Activated naive CD8-positive, alpha-beta T cell treated with anti-CD3 and anti-CD28 coated beads, Interleukin-2, amount 10 ng/mL, durations not matched to agents 7 days and 5 days (primary cell): ENCODE measurements at places on chromosomes 7 and 10. TPM values are rescaled to one million over a fixed set of nuclear protein-coding genes. Genes with fewer than 3 reads are reported as not detected.

GRCh38 chr7:107172276-107173032, 3.7 kb downstream of the HBP1 start:
- no peak for DNase-seq
- peaks cover 29% of the 10 kb centered on the region for H3K4me1 ChIP-seq
- peaks cover 1% of the 10 kb centered on the region for H3K36me3 ChIP-seq
- H3K4me3 ChIP-seq = peak overlapping the region; percentile 15

Gene SPDYE8
- total RNA-seq = not detected

GRCh38 chr10:17061418-17061817, 68.2 kb downstream of the CUBN start:
- no peak for DNase-seq
- H3K27me3 ChIP-seq = no peaks in the 10 kb centered on the region
- H3K4me3 ChIP-seq = no peak overlapping the region
- H3K4me1 ChIP-seq = peaks cover 9% of the 10 kb centered on the region
- H3K36me3 ChIP-seq = peaks cover 11% of the 10 kb centered on the region

- peaks cover 1% of the 10 kb centered on the region for H3K36me3 ChIP-seq
- no peak overlapping the region for H3K27ac ChIP-seq
- no peak overlapping the region for H3K4me3 ChIP-seq
Measured at GRCh38 chr10:18689498-18689897, 30.3 kb downstream of the ARL5B start.

Gene NODAL
- total RNA-seq = not detected

- H3K4me1 ChIP-seq = no peaks in the 10 kb centered on the region
- no peak overlapping the region for H3K4me3 ChIP-seq
- no peak for DNase-seq
Measured at GRCh38 chr7:47446871-47447466, 134.9 kb downstream of the TNS3 start.

DNA sequence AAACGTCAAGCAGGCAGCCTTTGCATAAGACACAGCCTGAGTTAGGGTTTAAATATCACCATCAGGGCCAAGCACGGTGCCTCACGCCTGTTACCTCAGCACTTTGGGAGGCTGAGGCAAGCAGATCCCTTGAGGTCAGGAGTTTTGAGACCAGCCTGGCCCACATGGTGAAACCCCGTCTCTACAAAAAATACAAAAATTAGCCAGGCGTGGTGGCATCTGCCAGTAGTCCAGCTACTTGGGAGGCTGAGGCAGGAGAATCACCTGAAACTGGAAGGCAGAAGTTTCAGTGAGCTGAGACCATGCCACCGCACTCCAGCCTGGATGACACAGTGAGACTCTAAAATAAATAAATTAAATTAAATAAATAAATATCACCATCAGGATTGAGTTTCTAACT, 33.0 kb downstream of the SRPK2 start:
- peaks cover 15% of the 10 kb centered on the region for H3K36me3 ChIP-seq
- peaks cover 37% of the 10 kb centered on the region for H3K4me1 ChIP-seq
- H3K27ac ChIP-seq = no peak overlapping the region
- no peak overlapping the region for H3K4me3 ChIP-seq

- peaks cover 11% of the 10 kb centered on the region for H3K4me1 ChIP-seq
- no peak for DNase-seq
- no peaks in the 10 kb centered on the region for H3K27me3 ChIP-seq
- H3K27ac ChIP-seq = no peak overlapping the region
- no peak overlapping the region for H3K4me3 ChIP-seq
Measured at GRCh38 chr10:16968416-16969041, 151.3 kb upstream of the RSU1 start.

DNA sequence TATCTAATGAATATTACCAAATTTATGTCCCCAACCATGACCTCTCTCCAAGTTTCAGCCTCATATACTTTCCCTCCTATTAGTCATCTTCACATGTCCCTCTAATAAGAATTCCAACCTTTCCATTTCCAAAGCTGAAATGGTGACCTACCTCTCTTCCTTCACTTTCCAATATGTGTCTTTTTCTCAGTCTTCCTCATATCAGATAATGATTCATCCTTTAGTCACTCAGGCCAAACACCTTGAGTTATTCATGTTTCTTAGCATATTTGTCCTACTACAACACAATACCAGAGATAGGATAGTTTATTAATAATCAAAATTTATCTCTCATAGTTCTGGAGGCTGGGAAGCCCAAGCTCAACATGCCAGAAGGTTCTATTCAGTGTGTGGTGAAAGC, 318.5 kb upstream of the ZWINT start:
- no peaks in the 10 kb centered on the region for H3K36me3 ChIP-seq
- no peaks in the 10 kb centered on the region for H3K4me1 ChIP-seq
- DNase-seq = no peak
- H3K27ac ChIP-seq = no peak overlapping the region

Gene SYCE1
- 2.3 TPM for total RNA-seq

DNA sequence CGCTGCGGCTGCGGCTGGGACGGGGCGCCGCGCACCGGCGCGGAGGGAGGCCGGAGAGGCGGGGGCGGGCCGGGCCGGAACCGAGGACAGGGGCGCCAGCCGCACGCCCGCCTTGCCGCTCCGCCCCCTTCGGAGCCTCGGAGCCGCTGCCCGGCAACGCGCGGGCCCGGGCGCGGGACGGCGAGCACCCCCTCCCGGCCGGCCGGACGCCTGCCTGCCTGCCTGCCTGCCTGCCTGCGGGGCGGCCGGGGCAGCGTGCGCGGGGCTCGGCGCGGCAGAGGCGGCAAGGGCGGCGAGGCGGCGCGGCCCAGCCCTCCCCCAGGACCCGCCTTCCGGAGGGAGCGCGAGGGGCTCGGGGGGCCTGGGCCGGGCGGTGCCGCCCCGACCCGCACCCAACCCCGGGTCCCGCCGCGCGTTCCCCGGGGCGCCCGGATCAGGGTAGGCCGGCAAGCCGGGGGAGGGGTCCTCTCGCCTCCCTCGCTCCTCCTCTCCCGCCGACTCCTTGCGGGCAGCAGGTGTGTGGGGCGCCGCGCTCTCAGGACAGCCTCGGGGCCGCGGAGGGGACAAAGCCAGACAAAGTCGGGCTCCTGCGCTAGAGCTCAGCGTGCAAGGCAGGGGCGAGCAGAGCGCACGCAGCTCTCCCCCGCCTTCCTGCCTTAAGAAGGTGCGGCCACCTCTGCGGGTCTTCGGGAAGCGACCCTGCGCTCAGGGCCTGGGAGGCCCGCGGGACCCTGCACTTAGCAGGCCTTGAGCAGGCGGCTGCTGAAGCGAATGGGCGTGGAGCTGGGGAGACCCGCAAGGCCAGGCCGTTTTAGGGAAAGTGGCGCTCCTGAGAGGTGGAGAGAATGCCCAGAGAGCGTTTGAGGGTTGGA, at the start of gene KIAA1549:
Gene KIAA1549, minus strand, starts transcription at position 58 of the 872 bp plus-strand sequence. CDS start 120 bp downstream, outside the sequence.
- peaks cover 16% of the 10 kb centered on the region for H3K4me1 ChIP-seq
- peak within 1 kb of the TSS; percentile 51 for H3K27ac ChIP-seq
- DNase-seq = peak; percentile 82
- peaks cover 53% of the 10 kb centered on the region for H3K27me3 ChIP-seq
- peak within 1 kb of the TSS; percentile 86 for H3K4me3 ChIP-seq

Gene ZNF786
- total RNA-seq = 9.5 TPM

DNA sequence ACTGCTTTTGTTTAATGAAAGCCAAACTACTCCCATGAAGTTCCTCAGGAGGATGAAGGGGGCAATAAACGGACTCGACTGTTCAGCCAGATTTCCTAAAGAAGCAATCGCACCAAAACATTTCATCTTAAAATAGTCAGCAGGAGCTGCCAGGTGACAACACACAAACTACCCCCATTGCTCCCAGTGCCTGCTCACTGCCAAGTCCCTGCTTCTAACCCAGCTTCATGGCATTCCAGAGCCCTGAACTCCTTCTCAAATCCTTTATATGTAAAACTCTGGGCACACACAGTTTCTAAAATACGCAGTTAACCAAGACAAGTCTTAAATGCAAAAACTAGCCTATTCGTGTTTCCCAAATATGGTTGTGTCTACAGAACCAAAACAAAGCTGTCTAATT, 110.0 kb downstream of the SORBS1 start:
- no peaks in the 10 kb centered on the region for H3K36me3 ChIP-seq
- no peak overlapping the region for H3K27ac ChIP-seq
- no peaks in the 10 kb centered on the region for H3K4me1 ChIP-seq
- H3K27me3 ChIP-seq = peaks cover 6% of the 10 kb centered on the region
- no peak overlapping the region for H3K4me3 ChIP-seq
- DNase-seq = no peak

DNA sequence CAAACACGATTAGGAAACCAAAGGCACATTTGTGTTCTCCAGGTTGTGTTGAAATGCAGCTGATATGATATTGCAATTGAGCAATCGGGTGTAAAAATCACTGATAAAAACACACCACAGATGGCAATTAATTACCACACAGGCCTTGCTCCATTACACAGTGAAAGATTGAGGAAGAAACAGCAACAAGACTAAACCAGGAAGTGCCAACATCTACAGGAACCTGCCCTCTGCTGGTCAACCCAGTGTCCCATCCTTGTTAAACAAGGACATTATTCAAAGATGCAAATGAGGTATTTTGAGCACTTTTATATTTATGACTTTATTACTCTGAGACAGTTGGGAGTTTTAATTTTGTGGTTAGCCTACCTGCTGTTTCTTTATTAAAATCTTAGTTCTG, 765.6 kb upstream of the GHITM start:
- H3K36me3 ChIP-seq = no peaks in the 10 kb centered on the region
- no peak for DNase-seq
- H3K27ac ChIP-seq = no peak overlapping the region
- no peak overlapping the region for H3K4me3 ChIP-seq
- no peaks in the 10 kb centered on the region for H3K4me1 ChIP-seq

DNA sequence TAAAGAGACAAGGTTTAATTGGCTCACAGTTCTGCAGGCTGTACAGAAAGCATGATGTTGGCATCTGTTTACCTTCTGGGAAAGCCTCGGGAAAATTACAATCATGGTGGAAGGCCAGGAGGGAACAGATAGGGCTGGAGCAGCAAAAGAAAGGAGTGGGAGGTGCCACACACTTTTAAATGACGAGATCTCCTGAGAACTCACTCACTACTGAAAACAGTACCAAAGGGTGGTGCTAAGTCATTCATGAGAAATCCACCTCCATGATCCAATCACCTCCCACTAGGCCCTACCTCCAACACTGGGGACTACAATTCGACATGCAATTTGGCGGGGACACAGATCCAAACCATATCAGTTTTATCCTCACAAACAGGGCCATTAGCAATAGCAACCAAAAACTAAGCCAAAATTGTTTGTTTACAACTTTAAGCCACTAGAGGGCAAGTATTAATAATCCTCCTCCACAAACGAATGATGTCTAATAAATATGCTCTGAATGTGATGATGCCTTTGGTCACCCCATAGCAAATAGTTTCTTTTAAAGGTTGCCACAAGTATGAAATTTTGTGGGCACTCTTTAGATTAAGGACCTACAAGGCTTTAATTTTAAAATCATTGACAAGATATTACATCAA, 129.2 kb upstream of the NRBF2 start:
- no peak overlapping the region for H3K27ac ChIP-seq
- H3K27me3 ChIP-seq = peaks cover 7% of the 10 kb centered on the region
- H3K36me3 ChIP-seq = no peaks in the 10 kb centered on the region
- DNase-seq = no peak

DNA sequence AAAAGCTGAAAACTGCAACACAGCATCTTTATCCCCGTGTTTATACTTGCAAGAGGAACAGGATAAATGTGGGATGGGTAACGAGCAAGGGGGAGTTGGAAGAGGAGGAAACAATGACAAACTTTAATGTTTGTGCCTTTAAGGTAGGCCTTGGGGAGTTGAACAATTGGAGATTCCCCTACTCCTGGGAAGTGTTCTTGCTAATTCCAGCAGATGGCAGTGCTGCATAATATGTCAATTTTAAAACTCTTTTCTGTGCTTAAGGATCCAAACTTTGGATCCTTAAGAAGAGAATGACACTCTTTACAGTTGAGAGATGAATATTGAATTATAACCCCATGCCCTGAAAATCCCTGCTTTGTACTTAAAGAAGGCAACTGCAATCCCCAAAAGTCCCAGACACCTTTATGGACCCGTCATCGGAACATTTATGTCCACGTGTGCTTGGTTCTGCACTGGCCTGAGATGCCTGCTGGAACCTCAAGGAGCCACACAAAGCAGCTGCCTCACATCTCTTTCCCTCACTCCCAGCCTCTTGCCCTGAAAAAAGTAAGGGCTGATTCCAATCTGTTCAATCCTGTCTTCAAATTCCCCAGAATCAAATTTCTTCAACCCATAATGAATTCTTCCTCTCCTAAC, 12.0 kb downstream of the IFIT5 start:
- no peak overlapping the region for H3K27ac ChIP-seq
- no peak overlapping the region for H3K4me3 ChIP-seq
- no peak for DNase-seq

DNA sequence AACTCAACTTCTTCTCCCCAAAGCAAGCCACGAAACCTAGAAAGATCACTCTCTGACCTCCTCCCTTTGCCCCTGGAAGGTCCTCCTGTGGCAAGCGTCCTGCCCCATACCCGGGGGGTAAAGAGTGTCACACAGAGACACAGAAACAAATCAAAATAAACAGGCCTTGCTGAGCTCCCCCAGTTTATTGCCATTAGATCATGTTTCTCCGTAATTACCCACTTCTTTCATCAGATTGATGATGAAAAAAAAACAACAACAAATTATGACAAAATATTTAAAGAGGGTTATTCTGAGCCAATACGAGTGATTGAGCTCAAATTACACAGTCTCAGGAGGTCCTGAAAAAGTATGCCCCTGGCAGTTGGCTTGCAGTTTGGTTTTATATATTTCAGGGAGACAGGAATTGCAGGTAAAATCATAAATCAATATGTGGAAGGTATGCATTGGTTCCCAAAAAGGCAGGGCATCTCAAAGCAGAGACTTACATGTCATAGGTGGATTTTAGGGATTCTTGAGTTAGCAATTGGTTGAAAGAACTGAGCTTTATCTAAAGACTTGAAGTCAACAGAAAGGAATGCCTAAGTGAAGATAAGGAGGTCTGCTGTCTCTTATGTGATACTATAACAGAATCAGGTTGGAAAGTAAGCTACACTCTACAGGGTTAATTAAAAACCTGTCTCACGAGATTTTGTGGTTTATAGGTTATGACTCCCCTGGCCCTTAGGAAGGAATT, 86.2 kb downstream of the APBB1IP start:
- peaks cover 18% of the 10 kb centered on the region for H3K4me1 ChIP-seq

- H3K27me3 ChIP-seq = no peaks in the 10 kb centered on the region
- H3K36me3 ChIP-seq = peaks cover 45% of the 10 kb centered on the region
- DNase-seq = peak; percentile 67
- peak overlapping the region; percentile 80 for H3K27ac ChIP-seq
- H3K4me3 ChIP-seq = peak overlapping the region; percentile 36
Measured at GRCh38 chr10:62038609-62039190, 137.2 kb downstream of the ARID5B start.

Gene SMO
- not detected for total RNA-seq

DNA sequence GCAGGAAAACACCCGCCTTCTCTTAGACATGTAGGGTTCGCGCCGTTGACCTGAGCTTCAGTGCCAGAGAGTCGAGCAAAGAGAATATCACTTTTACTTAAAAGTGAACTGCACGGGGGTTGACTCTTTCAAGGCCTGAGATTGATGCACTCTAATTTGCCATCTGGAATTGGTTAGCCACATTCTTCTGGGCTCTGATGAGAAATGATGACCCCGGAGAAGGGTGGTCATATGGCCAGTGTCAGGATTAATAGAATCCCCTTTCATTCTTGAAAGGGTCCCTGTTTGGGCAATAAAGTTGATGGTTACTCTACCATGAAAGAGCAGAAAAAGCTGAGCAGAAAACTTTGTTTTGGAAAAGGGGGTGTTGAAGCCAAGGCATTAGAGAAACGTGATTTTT, 31.2 kb downstream of the GRK5 start:
- no peaks in the 10 kb centered on the region for H3K27me3 ChIP-seq
- no peak for DNase-seq
- H3K27ac ChIP-seq = no peak overlapping the region
- H3K4me1 ChIP-seq = peaks cover 18% of the 10 kb centered on the region
- no peak overlapping the region for H3K4me3 ChIP-seq
- peaks cover 3% of the 10 kb centered on the region for H3K36me3 ChIP-seq
